Inflammatory macrophage treated with lipopolysaccharide for 4 hours (primary cell): ENCODE measurements at places on chromosomes 5 and 9.

DNA sequence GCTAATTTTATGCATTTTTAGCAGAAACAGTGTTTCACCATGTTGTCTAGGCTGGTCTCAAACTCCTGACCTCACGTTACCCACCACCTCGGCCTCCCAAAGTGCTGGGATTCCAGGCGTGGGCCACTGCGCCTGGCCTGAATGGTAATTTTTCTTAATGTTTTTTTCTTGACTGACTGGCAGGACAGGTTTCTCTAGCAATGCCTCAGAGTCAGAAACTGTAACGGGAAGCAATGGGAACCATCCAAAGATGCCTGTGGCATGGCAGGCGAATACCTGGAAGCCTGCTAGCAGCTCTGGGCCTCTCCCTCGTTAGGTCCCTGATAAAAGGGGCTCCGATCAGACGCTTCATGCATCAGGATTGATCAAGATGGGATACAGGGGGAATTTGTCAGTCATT lies 639.2 kb downstream of the NR2F1-AS1 start:
- no peak for DNase-seq

DNA sequence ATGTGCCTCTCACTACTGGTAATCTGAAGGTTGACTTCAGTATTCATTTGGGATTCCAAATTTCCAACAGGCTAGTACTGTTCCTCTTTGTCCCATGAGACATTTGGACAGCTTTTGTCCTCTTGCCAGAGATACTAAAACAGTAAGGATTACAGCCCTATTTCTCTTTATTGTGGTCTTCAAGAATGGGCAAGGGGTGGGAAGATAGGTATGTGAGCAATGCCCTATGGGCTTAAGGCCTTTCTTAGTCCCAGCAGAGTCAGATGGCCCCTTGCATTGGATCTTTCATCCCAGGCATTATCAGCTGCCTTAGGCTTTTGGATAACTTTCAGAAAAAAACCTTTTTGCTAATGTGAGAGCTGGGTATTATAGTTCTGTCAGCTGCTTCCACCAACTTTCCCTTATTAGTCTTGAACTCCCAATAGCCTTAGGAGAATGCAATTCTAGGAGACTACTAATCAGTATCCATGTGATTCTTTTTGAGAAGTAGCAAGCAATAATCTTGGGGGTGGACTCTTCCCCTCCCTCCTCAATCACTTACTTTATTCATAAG lies 361.1 kb upstream of the NUDT12 start:
- no peak for DNase-seq

DNA sequence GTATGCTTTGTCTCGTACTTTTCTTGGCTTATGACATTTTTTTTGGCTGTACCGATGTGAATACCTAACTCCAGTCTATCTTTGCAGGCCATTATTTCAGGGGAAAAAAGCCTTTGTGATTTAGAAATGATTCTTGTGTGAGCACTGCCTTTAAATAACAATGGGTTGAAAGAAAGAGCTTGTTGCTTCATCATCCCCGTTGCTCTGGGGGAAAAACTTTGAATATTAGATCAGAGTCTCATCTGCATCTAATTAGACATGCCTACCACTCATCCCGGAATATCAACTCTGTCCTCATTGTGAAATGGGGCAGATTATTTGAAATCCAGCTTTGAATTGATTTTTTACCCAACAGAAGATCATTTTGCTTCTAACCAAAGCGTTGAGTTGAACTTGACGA lies 13.5 kb downstream of the CXCL14 start:
- DNase-seq, result no peak

GRCh38 chr5:150674341-150674821 lies 13.3 kb downstream of the MYOZ3 start:
- DNase-seq, result no peak

- peak; percentile 89 for DNase-seq
These were observed 109.3 kb upstream of the IFNE start for GRCh38 chr9:21591221-21592062.

GRCh38 chr5:89994266-89994665 lies 415.3 kb downstream of the CETN3 start:
- DNase-seq, result no peak

DNA sequence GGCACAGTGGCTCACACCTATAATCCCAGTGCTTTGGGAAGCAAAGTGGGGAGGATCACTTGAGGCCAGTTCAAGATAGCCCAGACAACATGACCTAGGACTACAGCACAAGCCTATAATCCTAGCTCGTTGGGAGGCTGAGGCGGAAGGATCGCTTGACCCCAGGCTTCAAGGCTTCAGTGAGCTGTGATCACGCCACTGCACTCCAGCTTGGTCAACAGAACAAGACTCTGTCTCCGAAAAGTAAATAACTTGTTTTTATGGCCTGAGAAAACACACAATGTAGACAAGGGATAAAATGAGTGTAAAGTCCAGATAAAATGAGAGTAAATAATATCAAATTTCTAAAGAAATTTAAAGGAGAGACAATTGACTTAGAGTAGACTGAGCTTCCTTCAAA lies 26.3 kb downstream of the SHLD3 start:
- no peak for DNase-seq

GRCh38 chr9:33375841-33376321 lies 26.5 kb downstream of the AQP7 start:
- DNase-seq, result no peak

- DNase-seq, result no peak
These were observed 1.2 kb downstream of the FGF18 start for GRCh38 chr5:171420431-171421241.

DNA sequence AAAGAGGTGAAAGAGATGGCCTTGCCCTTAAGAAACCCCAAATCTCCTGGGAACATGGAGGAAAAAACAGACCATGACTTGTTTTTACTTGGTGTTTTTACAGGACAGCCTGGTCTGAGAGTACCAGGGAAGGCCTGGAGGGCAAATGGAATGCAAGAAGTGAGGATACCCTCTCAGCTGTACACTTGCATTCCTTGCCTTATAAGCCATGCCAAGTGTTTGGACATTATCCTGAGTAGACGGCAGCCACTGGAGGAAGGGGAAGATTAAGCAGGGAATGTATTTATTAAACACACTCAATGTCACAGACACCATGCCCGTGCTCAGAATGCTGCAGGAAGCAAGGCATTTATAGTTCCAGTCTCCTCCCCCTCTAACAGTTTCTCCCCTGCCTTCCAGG lies 581.4 kb downstream of the CDK5RAP2 start:
- no peak for DNase-seq

- DNase-seq, result no peak
These were observed 72.3 kb downstream of the XRCC4 start for GRCh38 chr5:83149671-83150070.

DNA sequence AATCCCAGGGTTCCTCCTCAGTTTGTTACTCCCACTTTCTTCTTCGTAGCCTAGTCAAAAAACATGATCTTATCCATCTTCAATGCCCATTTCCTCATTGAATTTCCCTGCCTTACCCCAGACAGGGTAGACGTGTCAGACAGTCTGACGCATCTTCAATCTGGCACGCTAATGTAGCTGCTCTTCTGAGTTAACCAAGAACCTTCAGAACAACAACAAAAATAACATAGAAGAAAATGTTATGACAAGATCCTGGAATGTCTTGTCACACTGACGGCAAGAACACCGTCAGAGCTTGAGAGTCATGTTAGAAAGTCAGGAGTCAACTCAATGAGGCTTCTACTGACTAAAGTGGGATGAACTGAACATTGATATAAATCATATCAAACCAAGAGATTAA lies 122.7 kb upstream of the SPDL1 start:
- no peak for DNase-seq

DNA sequence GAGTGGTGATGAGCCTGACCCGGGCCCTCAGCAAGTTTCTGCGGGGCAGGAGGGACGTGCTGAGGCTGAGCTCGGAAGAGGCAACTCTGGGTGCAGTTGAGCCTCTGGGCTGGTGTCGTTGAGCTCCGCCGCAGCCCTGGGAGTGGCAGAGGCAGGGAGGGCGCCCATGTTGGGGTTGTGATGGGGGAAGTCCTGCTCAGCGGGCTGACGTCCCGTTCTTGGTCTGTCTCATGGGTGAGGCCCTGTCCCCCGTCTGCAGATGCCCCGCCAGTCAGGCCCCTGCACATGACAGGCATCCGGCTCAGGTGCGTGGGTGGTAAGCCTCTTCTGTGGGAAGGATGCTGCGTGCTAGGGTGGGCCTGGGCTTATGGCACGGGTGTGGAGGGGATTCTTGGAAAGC lies 64.3 kb downstream of the RXRA start:
- peak; percentile 21 for DNase-seq

DNA sequence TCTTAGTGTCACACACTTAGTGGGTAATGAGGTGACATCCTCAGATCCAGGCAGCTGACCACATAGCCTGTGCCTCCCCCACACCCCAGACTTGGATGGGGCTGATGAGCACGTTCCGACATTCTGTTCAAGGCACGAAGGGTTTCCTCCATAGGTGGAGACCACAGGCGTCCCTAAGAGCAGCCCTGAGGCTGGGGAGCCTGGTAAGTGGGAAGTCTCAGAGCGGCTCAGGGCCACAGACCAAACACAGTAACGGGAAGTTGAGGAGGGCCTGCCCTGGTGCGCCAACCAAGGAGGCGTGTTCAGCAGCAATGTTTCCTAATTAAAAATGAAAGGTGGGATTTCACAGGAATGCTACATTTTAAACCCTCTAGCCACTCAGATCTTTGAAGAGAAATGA lies 102.3 kb upstream of the PHYKPL start:
- DNase-seq, result peak; percentile 63

GRCh38 chr9:1918622-1919021 lies 96.5 kb upstream of the SMARCA2 start:
- no peak for DNase-seq

DNA sequence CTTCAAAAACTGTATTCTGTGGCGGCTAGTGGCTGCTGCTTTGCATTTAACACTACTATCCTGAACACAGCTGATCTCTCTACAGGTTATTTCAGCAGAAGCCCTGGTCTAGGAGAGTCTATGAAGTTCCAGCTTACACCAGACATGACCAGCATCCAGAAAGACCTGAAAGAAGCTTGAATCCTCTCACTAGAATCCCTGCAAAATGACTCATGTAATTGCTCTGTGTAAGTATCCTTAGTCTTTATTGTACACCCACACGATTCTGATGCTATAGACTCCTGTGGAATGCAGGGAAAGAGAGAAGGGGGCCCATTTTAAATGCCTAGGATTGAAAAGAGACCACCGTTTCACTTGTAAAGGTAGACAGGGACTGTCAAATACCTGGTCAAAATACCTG lies 859 bp upstream of the GRIA1 start:
- DNase-seq, result no peak

DNA sequence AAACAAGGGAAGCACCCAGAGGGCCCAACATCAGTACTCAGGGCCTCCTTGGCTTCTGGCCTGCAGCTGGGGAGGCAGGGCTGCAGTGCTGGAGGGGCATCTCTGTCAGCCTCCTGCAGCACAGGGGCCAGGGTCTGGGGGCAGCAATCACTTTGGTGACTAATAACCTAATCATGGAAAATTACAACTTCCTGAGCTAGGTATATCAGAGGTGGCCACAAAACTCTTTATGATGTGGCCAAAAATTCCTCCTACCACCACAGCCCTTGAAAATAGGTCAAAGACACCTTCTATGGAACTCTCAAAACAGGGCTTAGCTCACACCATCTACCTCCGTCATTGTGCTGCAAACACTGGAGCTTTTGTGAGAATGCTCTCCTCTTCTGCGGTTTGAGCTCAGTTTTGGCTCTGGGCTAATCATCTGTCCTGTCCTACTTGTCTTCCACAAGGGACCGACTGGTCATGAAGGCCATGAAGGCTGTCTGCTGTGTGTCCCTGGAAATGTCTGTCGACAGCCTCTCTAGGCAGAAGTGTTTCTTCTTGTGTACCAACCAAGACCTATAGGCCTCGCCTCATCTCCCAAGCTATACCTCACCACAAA lies 28.6 kb downstream of the CSF2 start:
- no peak for DNase-seq

- peak; percentile 6 for DNase-seq
These were observed 26.8 kb downstream of the GLRA1 start for GRCh38 chr5:151897896-151898295.

- DNase-seq, result no peak
These were observed 338.6 kb upstream of the TNC start for GRCh38 chr9:115456515-115456914.

DNA sequence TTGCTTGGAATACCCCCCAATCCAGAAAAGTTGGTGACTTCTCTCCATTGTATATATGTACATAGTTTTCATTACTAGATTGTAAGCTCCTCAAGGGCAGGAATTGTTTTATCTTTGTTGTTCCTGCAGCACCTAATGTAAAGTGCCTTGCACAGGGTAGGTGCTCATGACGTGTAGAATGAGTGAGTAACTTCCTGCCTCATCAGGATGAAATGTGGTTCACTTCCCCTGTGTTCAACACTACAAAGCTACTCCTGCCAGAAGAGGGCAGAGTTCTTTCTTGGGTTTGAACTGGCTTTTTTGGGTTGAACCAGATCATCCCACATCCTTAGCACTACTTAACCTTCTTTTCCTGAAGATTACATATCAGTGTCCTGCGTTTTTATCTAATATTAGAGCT lies 23.9 kb downstream of the GTF3C4 start:
- peak; percentile 54 for DNase-seq

GRCh38 chr9:106961623-106962022 lies 98.7 kb downstream of the ZNF462 start:
- DNase-seq, result no peak

DNA sequence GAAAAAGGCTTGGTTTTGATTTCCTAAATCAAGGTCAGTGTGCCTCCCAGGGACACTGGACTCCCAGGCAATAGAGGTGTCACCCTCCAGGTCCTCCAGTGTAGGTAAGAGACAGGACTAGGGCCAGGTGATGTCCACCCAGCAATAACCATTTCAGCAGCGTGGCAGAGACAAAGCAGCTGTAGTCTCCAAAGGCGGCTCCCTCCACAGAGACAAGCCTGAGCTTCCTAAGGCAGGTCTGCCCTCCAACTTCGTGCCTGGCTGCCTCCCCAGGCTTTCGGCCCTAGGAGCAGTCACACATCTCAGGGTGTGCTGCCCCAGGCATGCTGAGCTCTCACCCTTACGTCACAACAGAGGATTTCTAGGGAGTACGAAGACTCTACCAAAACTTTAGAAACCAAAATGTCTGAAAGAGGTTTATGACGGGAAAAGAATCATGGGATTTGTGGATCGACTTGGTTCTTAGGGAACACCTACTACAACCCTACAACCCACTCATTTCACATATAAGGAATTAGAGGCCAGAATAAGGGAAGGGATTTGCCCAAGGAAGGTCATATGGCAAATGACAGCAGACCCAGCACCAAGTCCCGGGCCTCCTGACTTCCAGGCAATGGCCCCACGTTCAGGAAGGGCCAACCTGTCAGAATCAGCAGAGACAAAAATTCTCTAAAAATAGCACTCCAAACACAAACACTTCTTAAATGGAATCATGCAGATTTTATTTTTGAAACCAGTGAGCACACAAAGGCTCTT lies 105.5 kb downstream of the KLHL3 start:
- DNase-seq, result no peak

DNA sequence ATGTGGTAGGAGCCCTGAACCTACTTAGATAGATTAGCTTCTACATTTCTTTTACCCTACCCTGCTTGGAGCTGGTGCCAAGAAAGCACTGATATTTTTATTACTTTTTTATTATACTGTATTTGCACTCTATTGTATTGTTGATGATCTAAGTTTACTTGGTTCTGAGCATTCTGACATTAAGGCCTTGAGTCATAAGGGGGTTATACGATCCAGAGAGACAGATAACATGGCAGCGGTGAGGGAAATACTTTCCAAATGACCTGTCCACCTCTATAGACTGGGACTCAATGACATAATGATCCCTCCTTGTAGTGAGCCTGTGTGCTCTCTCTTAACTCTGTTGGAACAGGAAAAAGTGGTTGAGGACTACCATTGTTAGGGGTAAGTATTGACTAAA lies 176.3 kb downstream of the MAN2A1 start:
- DNase-seq, result no peak
